Occipital lobe (tissue), 3 donors: ENCODE measurements at places on chromosomes 5 and 9.

DNA sequence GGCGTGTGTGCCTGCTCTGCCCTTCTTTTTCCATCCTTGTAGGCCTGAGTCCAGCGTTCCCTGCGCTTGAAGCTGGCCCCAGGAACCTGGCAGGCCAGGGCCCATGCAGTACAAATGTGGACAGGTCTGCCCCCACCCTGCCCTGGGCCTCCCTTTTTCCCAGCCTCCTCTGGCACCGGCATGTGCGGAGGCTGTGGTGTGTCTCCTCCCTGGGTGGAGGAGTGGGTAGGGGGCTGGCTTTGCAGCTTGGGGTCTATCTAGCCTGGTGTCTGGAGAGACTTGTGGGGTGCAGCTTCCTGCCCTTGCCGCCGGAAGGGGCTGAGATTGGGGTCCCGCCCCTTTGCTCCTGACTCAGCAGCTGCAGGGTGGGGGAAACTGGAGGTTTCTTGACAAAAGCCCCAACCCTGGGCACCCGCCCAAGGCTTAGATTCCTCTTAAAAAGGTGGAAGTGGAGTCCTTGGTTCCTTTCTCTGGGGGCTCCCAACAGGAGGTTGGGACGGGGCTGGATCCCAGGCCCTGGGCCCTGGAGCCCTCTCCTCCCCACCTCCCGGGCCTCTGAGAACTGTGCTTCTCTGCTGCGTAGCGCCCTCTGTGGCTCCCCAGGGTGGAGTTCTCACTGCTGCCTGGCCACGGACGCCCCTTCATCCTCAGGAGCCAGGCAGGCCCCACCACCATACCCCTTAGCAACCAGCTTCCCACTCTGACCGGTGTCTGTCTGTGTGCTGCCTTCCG is 18.0 kb downstream of the RXRA start:
- no peak for DNase-seq

DNA sequence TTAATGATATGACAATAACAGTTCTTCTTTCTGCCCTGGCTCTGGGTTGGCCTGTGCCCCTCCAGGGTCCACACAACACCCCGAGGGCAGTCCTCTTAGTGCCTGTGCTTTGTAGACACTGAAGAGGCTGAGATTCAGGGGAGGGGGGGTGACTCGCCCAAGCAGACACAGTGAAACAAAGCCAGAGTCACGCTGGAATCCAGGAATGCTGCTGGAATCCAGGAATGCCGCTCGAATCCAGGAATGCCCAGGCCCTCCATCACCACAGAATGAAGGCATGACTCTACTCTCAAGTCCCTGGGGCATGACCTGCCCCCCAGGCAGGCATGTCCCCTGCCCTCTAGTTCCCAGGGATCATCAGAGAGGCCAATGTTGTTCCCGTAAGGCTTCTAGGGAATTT is 73.1 kb downstream of the LRSAM1 start:
- no peak for DNase-seq

DNA sequence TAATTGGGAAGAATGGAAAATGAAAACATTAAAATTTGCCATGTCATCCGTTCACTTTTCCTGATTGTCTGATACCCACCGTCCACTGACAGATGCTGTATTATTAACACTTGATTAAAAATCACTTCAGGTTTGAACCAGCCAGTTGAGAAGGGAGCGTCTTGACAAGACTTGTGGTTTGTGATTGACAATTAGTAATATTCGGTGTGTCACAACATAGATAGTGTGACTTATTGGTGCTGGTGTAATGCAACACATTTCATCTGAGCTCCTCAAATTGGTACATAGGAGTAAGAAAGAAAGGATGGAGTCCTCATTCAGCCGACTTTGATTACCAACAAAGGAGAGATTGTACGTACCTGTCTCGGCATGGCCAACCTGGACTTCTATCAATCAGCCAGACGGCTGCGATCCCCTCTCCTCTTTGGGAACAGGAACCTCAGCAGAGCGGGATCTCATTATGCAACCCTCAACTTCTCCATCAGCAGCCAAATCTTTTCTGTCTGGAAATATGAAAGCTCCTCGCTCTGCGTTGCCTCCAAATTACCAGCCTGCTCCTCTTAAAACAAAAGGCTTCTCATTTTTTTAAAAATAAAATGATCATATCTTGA is 211.7 kb upstream of the MVB12B start:
- DNase-seq: no peak

DNA sequence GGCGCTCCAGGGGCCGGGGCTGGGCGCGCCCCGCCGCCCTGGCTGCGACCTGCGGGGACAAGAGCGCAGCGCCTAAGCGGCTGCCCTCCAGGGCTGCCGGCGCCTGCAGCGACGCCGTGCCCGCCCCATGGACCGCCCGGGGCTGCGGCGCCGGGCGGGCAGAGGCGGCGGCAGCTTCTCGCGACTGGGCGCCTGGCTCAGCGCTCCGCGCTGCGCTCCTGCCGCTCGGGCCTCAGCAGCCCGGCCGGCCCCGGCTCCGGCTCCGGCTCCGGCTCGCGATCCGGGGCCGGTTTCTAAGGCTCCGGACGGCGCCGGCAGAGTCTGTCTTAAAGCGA is at the start of gene PITX1:
PITX1 (minus strand) TSS at position 328 of the 335 bp plus-strand sequence. CDS start 347 bp downstream, outside the sequence.
- no peak for DNase-seq

GRCh38 chr5:109250533-109251329 is 159.0 kb downstream of the PJA2 start:
- DNase-seq: no peak

- no peak for DNase-seq
Measured at GRCh38 chr5:71836084-71836483, 117.0 kb downstream of the CARTPT start.

- DNase-seq: no peak
Measured at GRCh38 chr5:135825373-135826220, 8.9 kb upstream of the SLC25A48 start.

- peak; percentile 46 for DNase-seq
Measured at GRCh38 chr9:131382850-131383729, 10.8 kb upstream of the PRRC2B start.

- no peak for DNase-seq
Measured at GRCh38 chr5:79111387-79111959, at the start of gene BHMT. BHMT (plus strand) TSS chr5:79111809; CDS start chr5:79111886, 77 bp downstream.

- no peak for DNase-seq
Measured at GRCh38 chr9:137588891-137589290, 1.4 kb downstream of the ZMYND19 start.

GRCh38 chr5:131630208-131630962 is 4.6 kb downstream of the RAPGEF6 start:
- DNase-seq: no peak

DNA sequence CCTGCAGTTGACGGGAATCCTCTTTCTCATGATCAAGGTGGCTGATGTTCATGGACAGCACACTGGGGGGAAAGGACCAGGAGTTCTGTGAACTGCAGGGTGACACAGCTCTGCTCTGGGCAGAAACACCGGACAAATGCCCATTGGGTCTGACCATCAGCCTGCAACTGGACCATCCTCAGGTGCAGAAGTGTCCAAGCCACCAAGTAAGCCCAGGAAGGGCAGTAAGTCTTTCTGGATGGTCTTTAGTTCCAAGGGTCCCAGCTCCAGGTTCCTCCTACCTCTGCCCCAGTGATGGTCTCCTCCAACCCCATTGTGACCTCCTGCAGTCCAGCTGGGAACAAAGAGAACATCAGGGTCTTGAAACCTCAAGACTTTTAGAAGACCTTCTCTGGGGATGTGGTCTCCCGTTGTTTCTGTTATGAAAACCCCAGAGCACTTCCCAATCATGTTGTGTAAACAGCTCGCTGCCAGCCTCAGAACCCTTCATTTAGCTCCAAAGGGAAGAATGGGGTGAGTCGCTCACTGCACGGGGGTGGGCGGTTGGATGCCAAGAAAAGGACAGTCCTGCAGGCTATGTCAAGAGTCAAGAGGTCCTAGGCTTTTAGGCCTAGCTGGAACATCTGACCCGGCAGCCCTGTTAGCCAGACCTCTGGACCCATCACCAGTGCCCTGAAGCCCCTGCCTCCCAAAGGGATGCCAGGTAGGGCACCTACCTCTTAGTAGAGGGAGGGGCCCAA is 41.8 kb upstream of the TCF7 start:
- no peak for DNase-seq

GRCh38 chr5:72465601-72466563 is 41.3 kb downstream of the ZNF366 start:
- DNase-seq: no peak

- DNase-seq: no peak
Measured at GRCh38 chr5:143314659-143315058, 88.8 kb downstream of the NR3C1 start.

DNA sequence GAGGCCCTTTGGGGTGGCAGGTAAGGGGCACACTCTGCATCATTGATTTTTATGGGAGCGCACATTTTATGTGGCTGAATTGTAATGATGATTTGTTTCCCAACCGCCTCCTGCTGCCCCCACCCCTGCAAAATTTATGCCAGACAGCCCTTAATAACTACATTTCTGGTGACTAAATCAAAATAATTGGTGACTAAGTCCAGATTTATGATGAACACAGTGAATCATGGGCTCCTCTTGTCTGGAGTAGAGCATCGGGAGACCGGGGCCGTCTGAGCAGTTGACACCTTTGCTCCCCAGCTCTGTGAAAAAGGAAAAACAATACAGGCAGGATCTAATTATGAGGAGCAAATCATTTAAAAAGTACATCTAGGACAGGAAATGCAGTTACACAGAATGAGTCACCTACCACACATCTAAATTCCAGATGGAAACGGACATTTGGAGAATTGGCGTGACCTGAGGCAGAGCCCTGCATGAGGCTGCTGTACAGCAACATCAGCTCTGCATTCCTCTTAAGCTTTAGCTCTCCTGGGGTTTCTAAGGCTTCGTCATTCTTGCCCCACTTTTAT is 58.9 kb downstream of the DOCK2 start:
- DNase-seq: no peak

DNA sequence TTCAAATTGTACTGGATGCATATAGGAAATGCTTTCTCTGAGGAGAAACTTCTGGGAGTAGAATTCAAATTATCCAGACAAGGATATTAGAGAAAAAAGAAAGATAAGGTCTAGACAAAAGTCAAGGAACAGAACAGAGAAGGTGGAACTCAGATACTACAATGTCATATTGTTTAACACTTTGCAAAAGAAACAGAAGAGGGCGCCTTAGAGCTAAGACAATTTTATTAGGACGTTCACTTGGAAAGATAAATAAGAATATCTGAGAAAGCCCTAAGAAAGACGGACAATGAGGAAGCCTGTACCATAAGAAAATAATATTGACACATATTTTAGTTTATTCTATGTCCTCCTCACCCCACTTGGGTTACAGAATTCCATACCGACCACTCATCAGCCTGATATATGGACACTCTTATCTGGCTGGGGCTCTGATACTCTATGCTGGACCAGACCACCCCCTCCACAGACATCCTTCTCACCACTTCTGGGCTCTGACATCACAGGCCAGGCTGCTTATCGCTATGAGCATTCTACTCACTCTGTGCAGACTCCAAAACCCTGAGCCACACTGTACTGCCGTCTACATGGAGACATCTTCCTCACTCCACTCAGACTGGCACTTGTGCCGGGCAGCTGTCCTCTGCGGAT is 9.1 kb upstream of the AK3 start:
- no peak for DNase-seq

- no peak for DNase-seq
Measured at GRCh38 chr9:113220467-113221002, 542 bp downstream of the FKBP15 start.

GRCh38 chr5:142688281-142688989 is 2.5 kb upstream of the FGF1 start:
- no peak for DNase-seq

GRCh38 chr5:172902497-172903472 is 56.4 kb upstream of the RPL26L1 start:
- peak; percentile 26 for DNase-seq

GRCh38 chr5:172008111-172008455 is 1.6 kb upstream of the FBXW11 start:
- DNase-seq: no peak

- no peak for DNase-seq
Measured at GRCh38 chr5:132667309-132667708, 6.5 kb upstream of the IL4 start.

DNA sequence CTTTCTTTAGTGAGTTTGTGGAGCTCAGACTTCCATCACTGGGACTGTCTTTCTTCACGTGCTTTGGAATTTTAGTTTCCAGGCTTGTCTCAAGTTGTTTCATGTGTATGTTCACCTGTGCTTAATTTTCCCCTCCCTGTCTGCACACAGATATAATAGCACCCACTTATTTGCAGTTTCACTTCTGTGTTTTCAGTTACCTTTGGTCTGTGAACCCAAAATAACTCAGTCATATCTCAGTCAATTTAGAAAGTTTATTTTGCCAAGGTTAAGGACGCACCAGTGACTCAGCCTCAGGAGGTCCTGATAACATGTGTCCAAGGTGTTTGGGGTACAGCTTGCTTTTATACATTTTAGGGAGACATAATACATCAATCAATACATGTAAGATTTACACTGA is 330.4 kb downstream of the ICE1 start:
- DNase-seq: no peak

- no peak for DNase-seq
Measured at GRCh38 chr9:112322701-112323377, 10.6 kb downstream of the PTBP3 start.

GRCh38 chr9:78278177-78278777 is 18.6 kb upstream of the PSAT1 start:
- no peak for DNase-seq

GRCh38 chr5:103804711-103805110 is 242.1 kb upstream of the NUDT12 start:
- no peak for DNase-seq

DNA sequence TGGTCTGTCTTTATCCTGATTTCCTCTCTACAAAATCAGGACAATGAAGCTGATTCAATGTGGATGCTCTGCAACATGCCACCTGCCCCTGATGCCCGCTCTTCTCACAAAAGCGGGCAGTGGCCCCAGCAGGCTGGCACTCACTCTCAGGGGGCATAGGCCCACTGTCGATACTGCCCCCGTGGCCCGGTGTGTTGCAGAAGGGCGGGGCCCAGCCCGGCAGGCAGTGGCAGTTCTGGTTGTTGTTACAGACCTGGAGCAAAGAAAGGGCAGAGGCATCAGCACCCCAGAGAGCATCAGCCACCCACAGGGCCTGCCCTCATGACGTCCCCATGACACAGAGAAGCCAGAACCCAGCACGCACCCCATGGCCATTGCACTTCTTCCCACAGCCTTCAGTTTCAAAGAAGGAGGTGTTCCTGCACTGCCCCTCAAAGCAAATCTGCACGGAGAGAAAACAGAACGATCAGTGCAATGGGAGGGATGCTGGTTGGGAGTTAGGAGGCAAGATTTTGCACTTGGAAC is 31.5 kb downstream of the NIPAL4 start:
- DNase-seq: no peak

GRCh38 chr9:83432877-83433550 is 105.2 kb downstream of the FRMD3 start:
- no peak for DNase-seq

DNA sequence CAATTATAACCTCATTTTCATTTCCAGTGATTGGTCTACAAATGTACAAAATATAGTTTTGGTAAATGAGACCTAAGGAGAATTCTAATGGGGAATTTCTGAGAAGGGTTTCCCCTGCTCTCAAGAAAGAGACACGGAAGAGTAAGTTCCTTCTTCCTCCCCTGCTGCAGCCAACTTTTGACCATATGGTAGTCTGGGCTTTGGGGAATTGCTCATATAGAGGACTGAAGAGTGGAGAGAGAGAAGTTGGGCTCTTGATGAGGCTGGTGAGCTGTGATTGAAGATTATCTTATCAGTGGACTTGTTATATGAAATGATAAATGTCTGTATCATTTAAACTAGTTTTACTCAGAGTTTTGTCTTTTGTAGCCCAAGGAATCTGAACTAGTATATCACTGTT is 4.3 kb upstream of the LNPEP start:
- no peak for DNase-seq
